Activated CD4-positive, CD25-positive, alpha-beta regulatory T cell (primary cell): ENCODE measurements at places on chromosomes 11 and 22.

DNA sequence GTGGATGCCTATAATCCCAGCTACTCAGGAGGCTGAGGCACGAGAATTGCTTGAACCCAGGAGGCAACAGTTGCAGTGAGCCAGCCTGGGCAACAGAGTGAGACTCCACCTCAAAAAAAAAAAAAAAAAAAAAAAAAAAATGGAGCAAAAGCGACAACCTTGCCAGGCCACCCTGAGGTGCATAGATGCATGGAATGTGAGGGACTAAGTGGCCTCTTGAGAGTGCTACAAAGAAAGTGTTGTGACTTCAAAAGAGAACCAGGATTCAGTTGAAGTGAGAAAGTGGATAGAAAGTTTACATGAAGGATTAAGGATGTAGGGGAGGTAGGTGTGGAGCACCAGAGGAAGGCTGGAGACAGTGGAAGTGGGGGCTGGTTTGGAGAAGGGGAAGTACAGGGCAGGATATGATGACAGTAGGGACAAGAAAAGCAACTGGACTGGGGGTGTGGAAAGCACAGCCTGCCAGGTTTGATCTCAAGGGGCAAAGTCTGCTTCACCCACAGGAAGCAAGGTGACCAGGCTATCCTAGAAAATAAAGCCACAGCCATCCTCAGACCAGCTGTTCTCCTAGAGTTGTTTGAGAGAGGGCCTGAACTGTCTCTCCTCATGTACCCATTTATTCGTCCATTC lies 36.0 kb upstream of the OLFML1 start:
- DNase-seq: no peak

- DNase-seq: no peak
Observed at GRCh38 chr11:17564687-17565042, 17.6 kb downstream of the OTOG start.

- no peak for DNase-seq
Observed at GRCh38 chr11:68998390-68998911, 14.6 kb downstream of the MRGPRF start.

- no peak for DNase-seq
Observed at GRCh38 chr11:28690746-28691145, 582.6 kb downstream of the METTL15 start.

DNA sequence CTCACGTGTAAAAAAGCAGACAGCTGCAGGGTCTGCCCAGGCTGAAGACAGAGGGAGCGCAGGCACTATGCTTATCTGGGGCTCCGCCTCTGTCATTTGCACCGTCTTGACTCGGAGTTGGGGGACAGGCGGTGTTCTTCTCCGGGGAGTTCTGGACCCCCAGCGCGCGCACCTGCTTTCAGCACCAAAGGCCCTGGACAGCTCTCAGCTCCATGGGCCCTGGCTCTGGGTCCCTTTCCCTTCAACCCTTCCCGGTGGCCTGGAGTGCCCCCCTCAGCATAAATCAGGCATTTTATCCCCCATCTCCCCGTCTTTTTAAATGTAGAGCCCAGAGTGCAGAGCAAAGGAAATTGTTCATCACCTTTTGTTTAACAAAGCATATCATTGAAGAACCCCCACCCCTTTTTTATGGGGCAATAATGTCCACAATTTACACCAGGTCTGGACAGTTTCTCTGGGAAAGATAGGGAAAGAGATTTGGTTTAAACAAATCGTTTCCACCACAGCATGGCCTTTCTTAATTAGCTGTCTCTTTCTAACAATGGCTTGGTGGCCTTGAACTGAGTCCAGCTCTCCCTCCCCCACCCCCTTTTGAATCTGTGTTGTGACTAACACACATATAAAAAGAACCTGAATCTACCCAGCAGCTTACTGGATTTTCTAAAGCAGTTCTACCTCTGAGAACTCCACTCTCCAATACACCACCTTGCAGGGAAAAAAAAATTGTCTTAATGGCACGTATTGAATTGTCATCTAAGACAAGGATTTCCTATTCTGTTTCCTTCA lies 1.7 kb downstream of the SEZ6L start:
- no peak for DNase-seq

GRCh38 chr11:104106136-104106754 lies 57.7 kb downstream of the PDGFD start:
- no peak for DNase-seq

DNA sequence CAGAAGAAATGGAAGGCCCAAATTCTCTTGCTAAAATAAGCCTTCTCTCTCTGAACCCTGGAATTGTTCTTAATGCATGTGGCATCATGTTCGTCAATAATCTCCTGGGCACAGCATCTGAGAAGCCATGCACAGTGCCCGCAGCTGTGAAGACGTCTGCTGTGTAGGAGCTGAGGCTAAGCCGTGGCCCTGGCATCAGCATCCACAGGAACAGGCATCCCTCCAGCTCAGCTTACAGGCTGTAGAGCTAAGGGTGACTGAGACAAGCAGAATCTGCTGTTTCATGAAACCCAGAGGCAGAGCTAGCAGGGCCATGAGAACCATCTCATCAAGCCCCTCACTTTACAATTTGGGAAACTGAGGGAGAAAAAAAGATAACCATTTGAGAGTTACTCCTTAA lies 60.6 kb downstream of the SEZ6L start:
- DNase-seq: no peak

DNA sequence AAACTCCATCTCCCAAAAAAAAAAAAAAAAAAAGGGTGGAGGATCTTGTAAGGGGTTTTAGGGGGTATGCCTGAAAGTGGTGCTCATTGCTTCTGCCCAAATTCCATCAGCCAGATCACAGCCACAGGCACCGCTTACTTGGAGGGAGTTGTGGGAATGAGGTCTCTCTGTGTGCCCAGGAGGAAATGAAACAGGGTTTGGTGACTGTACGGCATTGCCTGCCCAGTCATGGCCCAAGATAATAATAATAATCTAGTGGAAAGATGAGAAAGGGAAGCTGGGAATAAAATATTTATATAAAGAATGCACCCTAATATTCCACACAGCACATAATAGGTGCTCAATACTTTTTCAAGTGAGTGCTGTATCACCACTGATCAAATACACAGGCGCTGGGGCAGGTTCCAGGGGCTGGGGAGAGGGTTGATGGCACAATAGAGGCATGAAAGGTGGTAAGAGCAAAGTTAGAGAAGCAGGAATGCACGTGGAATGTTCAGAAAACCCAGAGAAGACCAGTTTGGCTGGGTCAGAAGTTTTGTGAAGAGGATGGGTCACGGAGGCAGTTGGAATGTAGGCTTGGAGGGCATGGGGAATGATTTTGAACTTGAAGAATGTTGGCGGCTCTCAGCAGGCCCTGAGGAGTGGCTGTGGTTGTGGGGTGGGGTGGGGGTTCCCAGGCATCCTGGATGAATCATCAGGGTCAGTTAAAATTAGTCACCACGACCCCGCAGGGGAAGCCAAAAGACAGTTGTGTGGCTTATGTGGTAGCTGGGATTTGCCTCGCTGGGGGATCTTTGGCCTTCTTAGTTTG lies 12.5 kb upstream of the MB start:
- no peak for DNase-seq

GRCh38 chr11:11577932-11578911 lies 43.6 kb downstream of the GALNT18 start:
- no peak for DNase-seq

- DNase-seq: no peak
Observed at GRCh38 chr11:103709371-103709770, 327.1 kb upstream of the DDI1 start.

DNA sequence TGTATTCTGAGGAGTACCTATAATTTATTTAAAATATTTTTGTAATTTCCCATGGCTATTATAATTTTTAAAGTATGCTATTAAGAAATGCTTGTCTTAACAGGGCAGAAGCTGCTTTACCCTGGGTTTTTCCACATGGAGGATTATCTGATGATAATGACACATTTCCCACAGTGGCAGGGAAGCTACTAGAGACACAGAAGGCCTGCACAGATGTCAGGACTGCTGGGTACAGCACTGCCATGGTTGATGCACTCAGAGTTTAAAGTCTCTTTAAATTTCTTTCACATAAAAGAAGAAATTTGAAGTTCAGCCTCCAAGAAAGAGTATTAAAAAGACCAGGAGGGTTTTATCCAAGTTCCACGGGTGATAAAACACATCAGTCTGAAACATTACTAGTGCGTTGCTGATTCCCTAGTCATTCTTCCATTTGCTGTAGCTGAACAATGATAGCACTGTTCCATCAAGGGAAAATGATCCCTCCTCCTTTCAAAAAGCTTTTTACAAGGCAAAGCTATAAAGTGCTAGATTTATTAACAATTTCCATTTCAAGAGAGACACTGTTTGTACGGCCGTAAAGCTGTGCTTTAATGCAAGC lies 363.0 kb downstream of the CNTN5 start:
- DNase-seq: no peak

GRCh38 chr11:75800728-75801361 lies 14.2 kb upstream of the UVRAG start:
- no peak for DNase-seq

DNA sequence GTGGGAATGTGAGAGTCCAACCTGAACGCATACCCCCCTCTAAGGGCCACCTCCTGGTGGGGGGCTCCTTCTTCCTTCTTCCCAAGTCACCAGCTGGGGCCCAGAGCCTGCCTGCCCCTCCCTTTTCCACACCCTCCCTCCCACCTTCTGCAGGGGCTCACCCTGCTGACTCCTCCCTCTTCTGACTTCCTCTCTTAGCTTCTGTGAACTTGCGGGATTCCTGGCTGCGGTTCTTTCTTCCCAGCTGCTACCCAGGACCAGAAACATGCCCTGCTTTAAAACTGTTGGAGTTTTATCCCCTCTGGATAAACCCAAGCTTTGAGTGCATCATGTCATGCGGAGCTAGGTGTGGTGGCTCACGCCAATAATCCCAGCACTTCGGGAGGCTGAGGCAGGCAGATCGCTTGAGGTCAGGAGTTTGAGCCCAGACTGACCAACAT lies 10.2 kb downstream of the LRRC74B start:
- DNase-seq: no peak

DNA sequence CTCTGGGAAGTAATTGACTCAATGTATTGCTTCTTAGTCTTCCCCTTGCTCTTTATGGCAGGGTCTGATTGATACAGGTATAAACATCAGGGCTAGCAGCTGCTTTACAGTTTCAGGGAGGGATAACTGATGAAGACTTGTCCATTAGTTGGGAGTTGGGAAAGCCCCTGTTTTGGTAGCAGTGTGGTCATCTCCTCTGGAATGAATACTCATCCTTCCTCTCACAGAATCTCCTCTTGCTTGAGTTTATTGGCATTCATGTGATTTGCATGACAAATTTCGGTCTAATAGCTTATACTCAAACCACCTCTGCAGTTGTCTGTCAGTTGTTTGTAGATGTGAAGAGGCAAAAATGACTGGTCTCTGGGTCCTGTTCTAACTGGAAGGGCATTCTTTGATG lies 79.7 kb downstream of the FAT3 start:
- DNase-seq: no peak
